NCI-H2029 treated with DMSO at 0.1 percent for 48 hours (cell line): ENCODE measurements at places on chromosomes 16 and 17.

DNA sequence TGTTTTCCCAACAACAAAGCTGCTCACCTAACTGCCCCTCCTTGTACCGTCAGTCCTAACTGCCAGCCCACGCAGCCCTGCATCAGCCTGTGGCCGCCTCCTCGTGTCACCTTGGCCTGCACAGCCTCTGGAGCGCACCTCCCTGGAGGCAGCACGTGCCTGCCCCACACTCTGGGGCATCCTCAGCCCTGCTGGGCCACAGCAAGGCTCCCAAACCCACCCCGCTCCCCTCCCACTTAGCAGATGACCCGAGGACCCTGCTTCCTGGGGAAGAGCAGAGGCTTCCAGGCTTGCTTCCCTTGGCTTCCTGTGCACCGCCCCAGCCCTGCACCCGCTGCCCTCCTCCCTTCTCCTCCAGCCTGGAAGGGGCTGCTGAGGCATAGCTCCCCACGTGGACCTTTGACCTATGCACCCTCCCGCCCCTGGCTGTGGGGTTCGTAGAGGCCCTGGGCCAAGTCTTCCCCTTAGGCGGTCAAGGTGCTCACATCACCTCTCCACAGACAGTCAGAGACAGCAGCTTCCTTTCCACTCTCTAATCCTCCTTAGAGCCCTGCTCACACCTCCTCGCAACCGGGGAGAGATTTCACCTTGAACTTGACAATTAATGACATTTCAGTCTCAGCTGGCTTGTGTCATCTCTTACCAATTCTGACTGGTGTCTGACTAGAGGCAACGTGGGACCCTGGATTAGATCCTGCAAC is 115.0 kb downstream of the MGAT5B start:
- DNase-seq = no peak

DNA sequence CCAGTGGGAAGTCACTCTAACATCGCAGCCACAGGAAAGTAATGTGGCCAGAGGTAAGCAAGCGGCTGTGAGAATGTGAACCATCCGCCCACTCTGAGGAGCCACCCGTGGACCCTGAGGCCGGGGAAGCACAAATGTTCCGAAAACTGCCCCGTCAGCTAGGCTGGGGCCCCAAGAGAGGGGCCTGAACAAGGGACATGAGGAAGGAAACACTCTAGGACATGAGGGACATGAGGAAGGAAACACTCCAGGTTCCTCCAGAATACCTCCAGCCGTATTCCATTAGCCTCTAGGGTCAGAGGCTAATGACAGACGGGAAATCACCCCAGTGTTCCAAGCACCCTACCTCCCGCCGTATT is 317 bp downstream of the TEFM start:
- no peak for DNase-seq

DNA sequence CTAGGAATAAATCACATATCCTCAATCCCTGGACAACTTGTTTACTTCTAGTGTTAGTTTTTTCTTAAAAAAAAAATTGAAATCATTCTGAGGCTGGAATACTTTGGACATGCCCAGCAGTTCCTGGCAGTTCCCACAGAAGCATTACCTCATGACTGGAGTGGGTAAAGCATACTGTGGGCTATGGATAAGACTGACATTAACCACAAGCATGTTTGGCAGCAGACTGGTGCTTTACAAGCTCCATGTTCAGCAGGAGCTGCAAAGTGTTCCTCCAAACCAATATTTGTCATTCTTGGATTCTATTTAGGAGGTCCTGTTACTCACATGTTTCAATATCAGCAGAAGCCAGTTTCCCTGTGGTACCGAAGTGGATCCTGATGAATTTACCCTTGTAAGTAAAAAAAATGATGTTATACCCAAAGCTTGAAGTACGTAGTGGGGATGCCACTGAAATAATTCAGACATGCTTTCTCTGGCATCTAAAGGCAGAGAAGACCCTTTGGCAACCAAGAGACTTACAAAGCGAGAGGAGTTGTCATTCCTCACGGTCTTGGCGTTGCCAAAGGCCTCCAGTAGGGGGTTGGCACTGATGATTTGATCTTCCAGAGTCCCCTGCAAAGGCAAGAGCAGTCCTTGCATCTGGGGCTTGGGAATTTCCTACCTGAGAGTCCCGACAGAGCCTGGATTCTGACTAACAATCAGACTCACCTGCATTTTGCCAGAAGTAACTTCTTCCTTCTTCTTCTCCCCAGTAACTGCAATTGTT is 4.9 kb downstream of the MYH1 start:
- no peak for DNase-seq

DNA sequence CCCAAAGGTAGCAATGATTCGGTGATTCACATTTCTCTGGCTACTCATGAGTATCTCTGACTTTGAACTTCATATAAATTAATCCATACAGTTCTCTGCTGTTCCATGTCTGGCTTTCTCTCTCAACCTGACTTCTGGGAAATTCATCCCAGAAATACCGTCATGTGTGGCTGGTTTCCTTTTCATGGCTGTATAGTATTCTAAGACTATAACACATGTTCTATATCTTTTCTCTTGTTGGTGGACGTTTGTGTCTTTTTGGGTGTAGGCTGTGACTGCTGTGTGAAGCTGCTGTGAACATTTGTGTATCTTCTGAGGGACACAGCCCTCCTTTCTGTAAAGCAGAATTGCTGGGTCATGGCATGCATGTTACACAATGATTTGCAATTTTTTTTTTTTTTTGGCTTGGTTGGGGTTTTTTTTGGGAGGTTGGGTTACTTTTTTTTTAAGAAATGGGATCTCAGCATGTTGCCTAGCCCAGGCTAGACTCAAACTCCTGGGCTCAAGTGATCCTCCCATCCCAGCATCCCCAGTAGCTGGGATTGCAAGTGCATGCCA is 6.3 kb downstream of the TTYH2 start:
- no peak for DNase-seq

GRCh38 chr17:63881935-63882601 is at the start of gene GH2:
Gene GH2, minus strand, starts transcription at chr17:63881944. Its CDS starts 143 bp downstream, at chr17:63881801.
- peak; percentile 5 for DNase-seq

- DNase-seq = no peak
These were observed 858 bp upstream of the TELO2 start for GRCh38 chr16:1492082-1492922.

- DNase-seq = no peak
These were observed 153.2 kb downstream of the SKAP1 start for GRCh38 chr17:48276776-48277175.

- DNase-seq = no peak
These were observed 496.9 kb upstream of the ZFHX3 start for GRCh38 chr16:73544826-73545225.

GRCh38 chr17:67021743-67022450 is 22.5 kb upstream of the CACNG1 start:
- no peak for DNase-seq

DNA sequence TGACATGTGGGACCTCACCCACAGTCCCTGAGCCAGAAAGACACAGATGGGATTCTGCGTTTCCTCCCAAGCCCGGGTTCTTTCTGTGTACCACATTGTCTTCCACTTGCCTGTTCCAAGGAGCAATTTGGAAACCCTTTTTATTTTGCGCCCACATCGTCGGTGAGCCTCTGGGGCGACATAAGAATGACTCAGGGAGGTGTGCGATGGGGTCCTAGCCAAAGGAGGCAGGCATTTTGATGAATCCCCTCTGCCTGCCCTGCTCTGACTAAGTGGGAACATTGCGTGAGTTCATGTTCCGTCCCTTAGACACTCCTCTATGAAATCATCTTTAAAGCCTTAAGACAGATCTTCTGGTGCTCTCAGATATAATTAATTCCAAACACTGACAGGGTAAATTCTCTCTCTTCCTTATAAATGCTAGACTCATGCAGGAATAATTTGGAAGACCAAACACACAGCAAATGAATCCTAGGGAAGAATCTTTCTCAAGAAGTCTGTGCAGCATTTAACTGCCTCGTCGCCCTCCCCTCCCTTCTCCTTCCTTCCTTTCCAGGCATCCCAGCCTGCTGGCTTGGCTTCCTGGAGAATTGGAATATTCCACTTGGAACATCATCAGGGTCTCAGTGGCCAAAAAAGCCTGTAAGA is 52.7 kb upstream of the FOXF1 start:
- DNase-seq = no peak

GRCh38 chr16:84266451-84266850 is 26.6 kb upstream of the KCNG4 start:
- peak; percentile 0 for DNase-seq

GRCh38 chr17:61412143-61412859 is 12.7 kb downstream of the TBX2 start:
- no peak for DNase-seq

DNA sequence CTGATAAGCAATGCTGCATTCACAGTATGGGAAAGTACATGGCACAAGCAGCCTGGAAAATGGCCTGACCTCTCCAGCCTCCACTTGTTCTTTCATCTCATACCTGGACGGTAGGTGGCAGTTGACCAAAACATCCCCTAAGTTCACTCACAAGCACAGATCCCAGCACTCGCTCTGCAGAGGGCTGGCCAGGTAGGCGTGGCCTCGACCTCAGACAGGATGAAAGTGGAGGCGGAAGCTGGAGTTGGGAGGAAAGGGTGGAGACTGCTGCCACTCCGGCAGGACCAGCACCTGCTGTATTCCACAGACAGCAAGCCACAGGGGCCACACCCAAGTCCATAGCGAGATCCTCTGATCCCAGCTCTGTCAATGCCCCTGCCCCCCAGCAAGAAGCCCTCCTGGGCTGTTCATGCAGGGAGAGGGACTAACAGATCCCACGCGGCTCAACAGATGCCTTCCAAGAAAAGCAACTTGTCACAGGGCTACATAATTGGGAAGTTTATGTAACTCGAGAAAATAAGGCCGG is 31.3 kb downstream of the ZCCHC14 start:
- peak; percentile 55 for DNase-seq

DNA sequence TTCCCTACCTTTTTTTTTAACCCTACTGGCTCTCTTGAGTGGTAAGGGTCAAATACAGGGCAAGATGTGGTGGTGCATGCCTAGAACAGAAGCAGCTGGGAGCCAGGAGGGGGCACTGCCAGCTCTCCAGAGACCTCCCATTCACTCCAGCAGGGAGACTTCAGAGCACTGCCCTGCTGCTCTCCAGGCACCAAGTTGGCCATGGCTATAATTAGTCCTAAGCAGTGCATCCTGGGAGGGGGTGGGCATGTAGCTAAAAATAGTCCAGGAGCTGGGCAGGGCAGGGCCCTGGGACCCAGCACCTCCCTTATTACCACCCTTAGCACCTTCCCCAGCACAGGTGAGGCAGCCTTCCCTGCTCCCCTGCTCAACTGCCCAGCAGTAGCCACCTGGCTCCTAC is 3.5 kb downstream of the CORO6 start:
- DNase-seq = no peak

GRCh38 chr17:1047177-1047878 is 50.4 kb downstream of the TIMM22 start:
- DNase-seq = no peak

GRCh38 chr17:49100601-49101000 is 32.0 kb upstream of the B4GALNT2 start:
- DNase-seq = no peak

DNA sequence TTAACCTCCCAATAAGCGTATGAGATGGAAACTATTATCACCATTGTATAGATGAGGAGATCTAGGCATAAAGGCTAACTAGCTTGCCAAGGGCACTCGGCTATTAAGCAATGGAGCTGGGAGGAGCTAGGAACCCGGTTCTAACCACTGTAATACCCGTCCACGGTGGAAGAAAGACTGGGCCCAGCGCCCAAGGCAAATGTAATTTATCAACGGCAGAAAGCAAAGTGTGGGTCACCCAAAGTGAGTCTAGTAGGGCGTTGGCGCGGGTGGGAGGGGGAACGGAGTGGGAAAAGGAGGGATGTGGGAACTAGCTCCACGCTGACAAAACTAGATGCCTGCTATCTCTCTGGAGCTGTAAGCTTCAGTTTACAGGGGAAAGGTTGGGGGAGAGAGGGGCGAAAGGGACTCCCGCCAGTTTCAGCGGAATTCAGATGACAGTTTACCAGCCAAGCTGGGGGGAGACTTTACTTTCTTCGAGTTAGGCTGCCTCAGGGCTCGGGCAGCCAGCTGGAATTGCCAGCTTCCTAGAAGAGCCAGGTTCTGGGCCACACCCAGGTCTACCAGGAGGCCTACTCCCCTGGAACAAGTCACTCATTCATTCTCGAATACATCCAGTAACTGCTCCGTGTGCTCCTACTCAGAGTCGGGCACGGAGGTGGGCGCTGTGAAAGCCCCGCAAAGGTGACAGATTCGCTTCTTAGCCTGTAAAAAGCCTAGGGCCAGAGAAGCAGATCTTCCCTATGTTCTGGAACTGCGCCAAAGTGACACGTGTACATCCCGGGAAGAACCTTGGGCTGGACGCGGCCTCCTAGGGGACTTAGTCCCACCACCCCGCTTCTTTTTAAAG is 837 bp downstream of the LRRC59 start:
- DNase-seq = no peak

GRCh38 chr16:1534021-1535020 is 855 bp downstream of the TMEM204 start:
- no peak for DNase-seq

GRCh38 chr16:70253291-70254106 is 1.8 kb upstream of the EXOSC6 start:
- DNase-seq = no peak

DNA sequence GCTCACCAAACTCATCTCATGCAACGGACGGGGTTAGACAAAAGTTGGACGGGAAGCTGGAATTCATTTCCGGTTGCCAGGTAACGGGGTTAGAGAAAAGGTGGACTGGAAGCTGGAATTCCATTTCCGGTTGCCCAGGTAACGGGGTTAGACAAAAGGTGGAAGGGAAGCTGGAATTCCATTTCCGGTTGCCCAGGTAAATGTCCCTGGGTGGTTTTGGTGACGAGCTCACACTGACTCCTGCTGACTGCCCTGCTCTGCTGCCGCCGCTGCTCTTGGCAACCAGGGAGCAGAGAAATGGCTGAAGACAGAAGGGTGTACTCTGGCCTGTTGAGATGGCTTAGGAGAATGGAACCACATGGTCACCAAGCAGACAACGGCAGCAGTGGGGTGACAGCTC is 170.3 kb upstream of the RPH3AL start:
- no peak for DNase-seq

DNA sequence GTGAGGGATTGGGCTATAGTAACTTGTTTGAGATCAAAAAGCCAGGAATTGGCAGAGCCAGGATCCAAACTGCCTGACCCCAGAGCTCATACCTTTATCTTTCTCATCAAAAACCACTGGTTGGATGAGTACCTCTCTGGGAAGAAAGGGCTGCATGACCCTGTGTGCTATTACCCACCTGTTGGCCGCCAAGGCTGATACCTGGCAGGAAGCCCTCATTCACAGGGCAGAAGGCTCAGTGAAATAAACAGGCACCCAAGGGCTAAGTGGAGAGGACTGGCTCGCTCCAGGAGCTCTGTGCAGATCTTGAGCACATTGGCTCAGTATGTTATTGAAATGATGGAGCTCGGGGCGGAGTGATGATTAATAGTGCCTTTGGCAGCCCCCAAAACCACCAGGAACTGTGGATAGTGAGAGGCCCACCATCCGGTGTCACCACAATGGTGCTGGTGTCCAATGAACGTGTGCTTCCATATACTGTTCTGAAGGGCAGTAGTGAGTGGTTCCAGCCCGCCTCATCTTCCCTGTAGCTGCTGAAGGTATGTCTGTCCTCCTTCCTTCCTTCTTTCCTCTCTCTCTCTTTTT is 197.6 kb downstream of the MSI2 start:
- DNase-seq = peak; percentile 32

- no peak for DNase-seq
These were observed 1.1 kb upstream of the GIT1 start for GRCh38 chr17:29590411-29591145.

GRCh38 chr16:55435387-55435786 is 43.6 kb upstream of the MMP2 start:
- no peak for DNase-seq

GRCh38 chr17:44636562-44636961 is 19.7 kb upstream of the MEIOC start:
- peak; percentile 6 for DNase-seq

GRCh38 chr17:31167111-31167510 is 72.3 kb downstream of the NF1 start:
- no peak for DNase-seq

- DNase-seq = no peak
These were observed 2.5 kb downstream of the TAC4 start for GRCh38 chr17:49845321-49845720.
